NCI-H1436 treated with DMSO at 0.1 percent for 48 hours (cell line): ENCODE measurements at places on chromosomes 7 and 10.

- no peak for DNase-seq
These were observed 39.7 kb downstream of the DNAJB12 start for GRCh38 chr10:72315054-72315453.

DNA sequence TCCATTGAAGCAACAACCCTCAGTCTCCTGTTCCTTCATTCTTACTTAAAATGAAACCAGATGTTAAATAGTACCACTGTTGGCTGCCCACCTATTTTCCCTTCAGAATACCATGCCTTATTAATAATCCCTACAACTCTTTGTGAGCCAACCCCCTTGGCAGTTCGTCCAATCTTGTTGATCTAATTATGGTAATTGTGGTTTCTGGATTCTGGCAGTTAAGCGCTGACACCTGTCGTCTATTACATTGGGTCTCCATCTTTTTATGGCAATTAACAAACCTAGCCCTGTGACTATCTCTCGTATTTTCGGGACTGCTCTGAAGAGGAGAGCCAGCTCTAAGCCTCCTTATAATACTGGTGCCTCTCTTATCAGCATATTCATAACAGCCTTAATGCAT is 432.0 kb downstream of the ATRNL1 start:
- DNase-seq = no peak

- DNase-seq = no peak
These were observed 110.9 kb downstream of the PRTFDC1 start for GRCh38 chr10:24841530-24841929.

GRCh38 chr10:113028456-113029440 is 78.7 kb downstream of the TCF7L2 start:
- no peak for DNase-seq

- peak; percentile 61 for DNase-seq
These were observed 39.1 kb downstream of the GOLGA7B start for GRCh38 chr10:97888641-97889262.
